ENCODE measurements at places on chromosomes 11 and 22.

GRCh38 chr11:36741515-36741914 is 143.5 kb upstream of the RAG2 start:
- no peak for DNase-seq

GRCh38 chr11:100578831-100579311 is 108.2 kb upstream of the ARHGAP42 start:
- DNase-seq = no peak

GRCh38 chr11:92782806-92783205 is 186.6 kb upstream of the MTNR1B start:
- no peak for DNase-seq

- no peak for DNase-seq
These were observed 22.6 kb downstream of the EXPH5 start for GRCh38 chr11:108571001-108571400.

DNA sequence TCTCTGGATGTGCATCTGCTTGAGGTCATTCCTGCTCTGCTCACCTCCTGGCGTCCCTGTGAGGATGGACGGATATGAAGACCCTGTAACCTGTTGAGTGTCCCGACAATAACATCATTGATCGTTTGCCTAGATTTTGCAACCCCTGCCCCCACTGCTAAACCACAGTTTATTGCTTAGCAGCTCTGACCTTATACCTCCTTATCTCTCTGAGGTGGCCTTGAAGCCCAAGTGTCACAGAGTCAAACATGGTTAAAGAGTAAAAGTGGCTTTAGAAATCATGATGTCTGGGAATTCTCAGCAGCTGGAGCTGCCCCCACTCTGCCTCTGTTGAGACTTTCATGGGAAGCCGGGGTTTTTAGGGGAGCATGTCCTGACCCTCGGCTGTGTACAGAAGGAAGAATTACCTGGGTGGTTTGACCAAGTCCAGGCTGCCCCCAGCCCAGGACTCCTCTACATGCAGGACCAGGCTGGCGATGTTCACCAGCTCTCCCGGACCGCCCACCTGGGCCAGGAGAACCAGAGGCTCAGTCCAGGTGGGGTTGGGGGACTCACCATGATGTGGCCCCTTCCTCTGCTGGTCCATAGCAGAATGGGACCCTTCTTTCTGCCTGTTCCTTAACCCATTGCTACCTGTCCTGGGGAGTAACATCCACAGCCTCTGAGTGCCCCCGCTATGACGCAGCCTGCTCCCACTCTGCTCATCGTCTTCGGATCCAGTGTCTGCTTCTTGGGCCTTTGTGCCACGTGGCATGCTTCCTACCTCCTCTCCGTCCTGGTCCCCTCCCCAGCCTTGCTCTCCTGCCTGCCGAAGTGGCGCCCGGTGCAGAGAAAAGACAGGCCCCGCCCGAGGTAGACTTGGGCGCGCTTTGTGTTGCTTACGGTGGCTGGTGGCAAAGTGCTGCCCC is 33.4 kb upstream of the FTH1 start:
- DNase-seq = no peak

- DNase-seq = no peak
These were observed 13.4 kb downstream of the CPT1A start for GRCh38 chr11:68828155-68828931.

DNA sequence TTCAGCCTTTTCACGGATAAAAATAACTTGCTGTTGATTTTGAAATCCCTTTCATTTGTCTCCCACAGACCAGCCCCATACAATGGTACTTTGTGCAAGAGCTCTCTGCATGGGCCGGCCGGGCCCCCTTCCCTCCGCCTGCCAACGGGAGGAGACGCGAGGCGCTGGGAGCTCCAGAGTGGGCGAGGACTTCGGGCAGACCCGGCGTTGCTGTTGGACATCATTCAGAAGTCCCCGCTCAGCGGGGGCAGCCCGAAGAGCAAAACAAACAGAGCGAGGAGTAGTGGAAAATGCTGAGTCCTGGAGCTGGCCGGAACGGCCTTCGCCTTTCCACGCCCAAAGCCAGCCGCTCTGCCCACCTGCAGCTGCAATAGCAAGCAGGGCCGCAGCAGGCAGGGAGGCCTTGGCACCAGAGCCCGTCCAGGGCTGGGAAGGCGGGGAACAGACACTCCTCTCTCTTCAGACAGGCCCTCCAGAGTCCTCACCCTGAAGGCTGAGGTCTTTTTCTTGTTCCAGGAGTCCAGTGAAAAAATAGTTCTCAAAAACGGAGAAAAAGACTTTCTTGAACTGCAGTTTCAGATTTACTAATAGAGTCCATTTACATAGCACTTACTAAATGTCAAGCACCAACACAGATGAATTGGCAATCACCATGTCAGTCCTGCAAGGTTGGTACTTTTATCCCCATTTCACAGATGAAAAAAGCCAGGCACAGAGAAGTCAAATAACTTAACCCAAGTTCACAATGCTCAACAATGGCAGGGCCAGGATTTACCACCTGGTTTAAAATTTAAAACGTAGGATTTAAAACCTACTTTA is 135.5 kb downstream of the ETS1 start:
- no peak for DNase-seq

DNA sequence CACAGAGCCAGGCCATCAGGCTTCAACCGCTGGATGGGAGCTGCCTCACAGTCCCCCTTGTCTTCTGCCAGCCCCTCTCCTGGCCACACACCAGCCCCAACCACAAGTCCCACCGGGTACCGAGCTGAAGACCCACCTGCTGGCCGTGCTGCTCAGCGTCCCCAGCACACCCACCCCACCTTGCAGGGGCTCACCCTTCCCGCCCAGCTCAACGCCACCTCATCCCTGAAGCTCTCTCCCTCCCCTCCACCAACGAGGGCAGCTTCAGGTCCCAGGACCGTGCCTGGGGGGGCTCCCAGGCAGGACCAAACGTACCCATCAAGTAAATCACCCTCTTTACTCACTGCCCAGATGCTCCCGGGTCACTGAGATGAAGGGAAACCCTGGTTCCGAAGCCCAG is 141.0 kb downstream of the CRYBB2 start:
- no peak for DNase-seq

DNA sequence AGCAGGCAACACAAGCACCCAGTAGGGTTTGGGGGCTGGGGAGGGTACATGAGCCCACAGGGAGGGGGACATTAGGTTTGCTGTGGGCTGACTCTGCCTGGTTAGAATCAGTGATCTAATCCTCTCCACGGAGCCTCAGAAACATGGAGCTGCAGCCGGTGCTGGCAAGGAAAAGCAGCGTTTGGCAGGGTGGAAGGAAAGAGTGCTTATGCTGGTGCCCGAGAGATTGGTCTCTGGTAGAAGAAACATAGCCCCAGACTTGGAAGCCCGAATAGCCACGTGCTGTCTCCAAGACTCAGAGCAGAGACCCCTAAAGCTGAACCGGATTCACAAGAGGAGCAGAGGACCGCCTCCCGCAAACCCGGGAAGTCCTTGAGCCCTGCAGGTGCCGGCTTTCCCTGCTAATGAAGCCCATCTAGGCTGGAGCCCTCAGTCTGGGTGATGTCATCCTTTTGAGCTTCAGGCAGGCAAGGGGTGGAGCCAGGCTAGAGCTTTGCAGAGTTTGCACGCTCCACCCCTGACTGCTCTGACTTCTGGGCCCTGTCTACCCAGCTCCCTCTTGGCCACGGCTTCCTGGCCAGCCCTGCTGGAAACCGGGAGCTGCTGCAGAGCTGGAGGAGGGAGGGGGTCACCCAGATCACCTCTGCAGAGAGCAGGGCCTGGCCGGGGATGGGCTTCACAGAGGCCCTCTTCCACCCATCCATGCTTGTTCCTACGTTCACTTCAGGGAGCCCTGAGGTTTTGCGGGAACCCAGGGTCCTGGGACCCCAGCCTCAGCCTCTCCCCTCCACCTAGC is 35.0 kb upstream of the JAM3 start:
- peak; percentile 96 for DNase-seq

- no peak for DNase-seq
These were observed 586.7 kb upstream of the CHORDC1 start for GRCh38 chr11:90809581-90809980.

- no peak for DNase-seq
These were observed 24.8 kb downstream of the ADAMTS15 start for GRCh38 chr11:130473056-130473794.

DNA sequence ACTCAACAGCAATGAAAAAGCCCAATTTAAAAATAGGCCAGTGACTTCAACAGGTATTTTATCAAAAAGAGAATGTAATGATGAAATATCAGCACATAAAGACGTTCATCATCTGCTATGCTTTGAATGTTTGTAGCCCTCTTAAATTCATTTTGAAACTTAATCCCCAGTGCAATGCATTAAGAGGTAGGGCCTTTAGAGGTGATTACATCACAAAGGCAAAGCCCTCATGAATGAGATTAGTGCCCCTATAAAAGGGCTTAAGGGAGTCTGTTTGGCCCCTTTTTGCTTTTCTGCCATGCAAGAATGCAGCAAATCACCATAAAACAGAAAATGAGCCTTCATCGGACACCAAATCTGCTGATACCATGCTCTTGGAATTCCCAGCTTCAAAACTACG is 637.0 kb downstream of the DLG2 start:
- no peak for DNase-seq

- DNase-seq = peak; percentile 70
These were observed at the start of gene GAB2 for GRCh38 chr11:78417175-78417887. Gene GAB2 (minus strand): TSS chr11:78417820. CDS start chr11:78417720, 100 bp downstream.

- DNase-seq = no peak
These were observed 153.4 kb upstream of the CADM1 start for GRCh38 chr11:115657586-115657985.

GRCh38 chr11:86013713-86014112 is 55.2 kb downstream of the PICALM start:
- no peak for DNase-seq

DNA sequence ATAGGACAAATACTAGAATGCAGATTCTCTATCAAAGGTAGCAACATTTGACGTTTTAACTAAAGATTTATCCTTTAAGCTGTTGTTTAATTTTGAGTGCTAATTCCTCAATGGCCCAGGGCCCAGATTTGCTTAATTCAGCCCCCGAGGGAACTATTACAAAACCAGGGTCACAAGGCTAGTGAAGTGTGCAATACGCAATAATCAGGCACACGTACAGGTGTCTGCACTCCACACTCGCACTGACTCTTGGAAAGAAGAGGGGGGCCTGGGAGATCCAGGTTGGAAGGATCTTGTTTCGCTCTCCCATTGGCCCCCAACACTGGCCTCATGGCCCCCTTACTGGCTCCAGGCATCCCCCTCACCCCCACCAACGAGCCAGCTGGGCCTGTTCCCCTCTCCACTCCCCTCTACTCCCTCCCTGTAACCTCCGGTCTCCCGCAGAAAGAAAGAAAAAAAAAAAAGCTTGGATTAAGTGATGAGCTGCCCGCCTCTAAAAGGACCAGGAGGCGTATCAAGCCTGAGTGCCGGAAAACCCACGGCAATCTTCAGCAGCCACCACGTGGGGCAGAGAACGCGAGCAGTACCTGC is 2.2 kb upstream of the KIRREL3 start:
- peak; percentile 60 for DNase-seq

All from NCI-H345 (cell line).